ENCODE measurements at places on chromosomes 3 and 15.

- DNase-seq: no peak
Measured at GRCh38 chr3:24493746-24494617, 668 bp downstream of the THRB start.

- DNase-seq: no peak
Measured at GRCh38 chr15:91291673-91292072, 191.6 kb downstream of the SV2B start.

- no peak for DNase-seq
Measured at GRCh38 chr3:183653209-183654064, 18.0 kb downstream of the KLHL24 start.

DNA sequence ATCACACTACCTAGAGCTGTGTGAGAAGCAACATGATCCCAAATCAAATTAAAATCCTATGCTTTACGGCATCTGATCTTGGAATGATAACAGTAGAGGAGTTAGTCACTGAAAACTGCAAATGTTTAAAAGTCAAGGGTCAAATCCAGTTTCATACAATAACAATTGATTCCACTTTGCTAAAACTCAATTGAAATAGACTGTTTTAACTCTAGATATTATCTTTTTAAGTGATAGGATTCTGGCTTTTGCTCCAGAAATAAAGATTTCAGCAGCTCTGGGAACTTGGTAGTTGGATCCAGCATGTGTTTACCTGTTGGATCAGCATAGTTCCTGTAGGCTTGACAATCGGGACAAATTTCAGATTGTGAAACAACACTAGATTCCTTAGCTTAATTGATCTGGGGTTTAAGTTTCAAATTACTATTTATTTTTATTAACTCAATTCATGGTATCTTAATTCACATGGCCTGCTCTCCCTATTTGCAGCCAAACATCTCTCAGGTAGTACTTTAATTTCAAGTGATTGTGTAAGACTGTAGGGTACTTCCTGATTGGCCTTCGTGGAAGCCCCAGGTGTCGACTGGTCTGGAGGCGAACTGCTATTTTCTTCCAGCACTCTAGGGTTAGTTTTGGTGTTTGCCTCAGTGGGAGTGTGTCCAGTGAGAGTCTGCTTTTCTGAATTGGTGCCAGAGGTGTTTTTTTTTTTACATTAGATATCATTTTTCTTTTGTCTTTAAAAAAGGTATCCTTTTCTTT lies 16.6 kb downstream of the NFKBIZ start:
- no peak for DNase-seq

- no peak for DNase-seq
Measured at GRCh38 chr15:58710701-58711100, 38.8 kb downstream of the ADAM10 start.

DNA sequence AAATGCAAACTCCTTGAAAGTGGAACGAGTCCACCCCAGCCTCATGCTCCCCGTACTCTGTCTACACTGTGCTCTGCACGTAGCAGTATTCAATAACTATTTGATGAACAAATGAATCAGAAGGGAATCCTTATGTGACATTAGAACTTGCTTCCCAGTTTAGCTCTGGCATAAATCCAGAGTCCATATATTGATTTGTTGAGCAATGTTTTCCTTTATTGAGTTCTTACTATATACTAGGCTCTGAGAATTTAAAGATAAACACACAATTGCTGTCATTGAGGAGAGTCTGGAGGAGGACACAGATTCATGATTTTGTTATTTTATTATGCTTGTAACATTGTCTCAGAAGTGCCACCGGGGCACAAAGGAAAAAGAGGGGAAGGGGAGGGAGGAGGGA lies 71.1 kb upstream of the GATM start:
- DNase-seq: no peak

DNA sequence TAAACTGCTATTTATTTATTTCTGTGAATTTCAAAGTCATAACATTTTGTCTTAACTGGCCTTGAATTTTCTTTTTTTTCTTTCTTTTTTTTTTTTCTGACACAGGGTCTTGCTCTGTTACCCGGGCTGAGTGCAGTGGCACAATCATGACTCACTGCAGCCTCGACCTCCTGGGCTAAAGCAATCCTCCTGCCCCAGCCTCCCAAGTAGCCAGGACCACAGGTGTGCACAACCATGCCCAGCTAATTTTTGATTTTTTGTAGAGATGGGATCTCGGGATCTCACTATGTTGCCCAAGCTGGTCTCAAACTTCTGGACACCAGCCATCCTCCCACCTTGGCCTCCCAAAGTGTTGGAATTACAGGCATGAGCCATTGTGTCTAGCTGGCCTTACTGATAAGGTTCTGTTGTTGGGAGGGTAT lies 77.4 kb upstream of the TNFSF10 start:
- no peak for DNase-seq

DNA sequence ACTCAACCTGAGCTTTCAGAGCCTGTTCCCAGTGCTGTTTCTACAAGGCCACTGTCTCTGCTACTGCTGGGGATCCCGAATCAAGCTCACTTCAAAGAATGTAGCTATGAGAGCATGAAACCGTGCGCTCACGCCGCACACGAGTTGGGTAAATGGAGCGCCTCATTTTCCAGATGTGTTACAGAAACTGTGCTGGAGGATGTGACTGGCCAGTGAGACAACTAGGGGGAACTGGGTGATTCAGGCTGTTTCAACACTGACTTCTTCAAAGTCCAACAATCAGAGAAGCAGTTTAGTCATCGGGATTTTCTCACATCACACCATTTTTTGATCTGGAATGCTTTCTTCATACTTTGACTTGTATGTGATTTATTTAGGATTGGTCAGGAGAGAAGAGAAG lies 3.5 kb downstream of the ZNF710 start:
- no peak for DNase-seq

GRCh38 chr3:122538956-122539490 lies 24.3 kb upstream of the KPNA1 start:
- DNase-seq: no peak

DNA sequence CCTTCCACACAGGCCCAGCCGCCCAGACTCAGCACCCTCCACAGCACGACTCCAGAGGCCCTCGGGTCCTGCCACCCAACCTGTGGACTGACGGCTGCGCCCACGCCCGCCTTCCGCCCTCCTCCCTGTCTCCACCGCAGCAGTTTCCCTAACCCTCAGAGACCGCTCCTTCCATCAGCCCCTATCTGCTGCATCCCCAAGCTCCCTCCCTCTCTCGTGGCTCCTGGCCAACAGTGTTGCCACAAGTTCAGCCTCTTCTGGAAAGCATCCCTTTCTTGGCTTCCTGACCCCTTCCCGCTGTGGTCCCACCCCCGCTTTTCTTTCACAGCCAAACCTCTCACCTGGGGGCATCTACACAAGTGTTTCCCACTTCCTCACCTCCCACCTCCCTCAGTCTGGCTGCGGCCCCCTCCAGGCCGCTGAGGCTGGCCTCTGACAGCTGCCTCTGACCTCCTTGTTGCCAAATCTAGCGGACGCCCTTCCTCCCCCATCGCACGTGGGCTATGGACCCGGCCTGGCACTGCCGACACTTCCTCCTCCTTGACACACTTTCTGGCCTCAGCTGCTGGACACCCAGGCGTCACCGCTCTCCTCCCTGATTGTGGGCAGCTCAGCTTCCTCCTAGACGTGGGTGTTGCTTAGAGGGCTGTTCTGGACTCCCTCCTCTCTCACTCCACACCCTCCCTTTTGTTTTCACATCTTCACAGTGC lies 168.8 kb upstream of the TLE3 start:
- DNase-seq: no peak

GRCh38 chr15:77991029-77991406 lies 86.5 kb downstream of the TBC1D2B start:
- DNase-seq: no peak

GRCh38 chr15:61403884-61404283 lies 174.8 kb upstream of the RORA start:
- DNase-seq: no peak

GRCh38 chr15:98860281-98861041 lies 147.1 kb downstream of the PGPEP1L start:
- no peak for DNase-seq

- no peak for DNase-seq
Measured at GRCh38 chr3:128760881-128761280, 34.9 kb downstream of the RAB7A start.

GRCh38 chr3:12556314-12556689 lies 585 bp upstream of the MKRN2 start:
- no peak for DNase-seq
